ENCODE measurements at places on chromosomes 12 and 14.

DNA sequence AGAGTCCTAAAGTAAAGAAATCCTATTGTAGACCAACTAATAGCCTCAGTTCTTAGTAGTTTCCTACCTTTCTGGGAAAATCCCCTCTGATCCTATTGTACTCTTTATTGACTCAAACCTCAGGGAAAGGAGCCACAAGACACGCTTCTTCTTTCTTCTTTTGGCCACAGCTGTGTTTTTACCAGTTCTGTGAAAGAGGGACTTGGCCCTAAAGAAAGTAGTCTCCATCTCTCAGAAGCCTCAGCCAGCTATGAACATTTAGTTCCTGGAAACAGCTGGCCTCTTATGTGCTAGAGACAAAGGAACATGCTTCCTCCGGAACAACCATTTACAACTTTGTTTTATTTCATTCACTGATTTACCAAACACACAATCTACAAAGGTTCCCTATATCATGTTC is 66.1 kb upstream of the ARID2 start:
- no peak for DNase-seq

- DNase-seq: no peak
These were observed 76.6 kb downstream of the SYNE3 start for GRCh38 chr14:95439881-95440280.

- no peak for DNase-seq
These were observed 98.1 kb downstream of the GAS2L3 start for GRCh38 chr12:100671396-100672074.

- no peak for DNase-seq
These were observed 120.4 kb downstream of the TBX5 start for GRCh38 chr12:114285554-114285953.

DNA sequence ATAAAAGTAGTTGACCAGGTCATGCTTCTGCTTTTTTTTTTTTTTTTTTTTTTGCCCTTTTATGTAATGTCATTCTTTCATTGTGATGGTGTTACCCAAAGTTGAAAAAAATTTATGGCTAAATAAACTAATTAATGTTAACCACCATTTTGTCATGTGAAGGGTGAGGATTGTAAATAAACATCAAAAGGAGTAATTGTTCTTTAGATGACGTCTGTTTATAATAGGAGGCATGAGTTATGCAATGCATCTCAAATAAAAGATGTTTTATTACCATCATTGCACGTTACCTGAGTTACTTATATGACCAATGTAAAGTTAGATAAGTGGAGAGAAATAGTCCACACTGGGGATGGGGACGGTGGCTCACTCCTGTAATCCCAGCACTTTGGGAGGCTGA is 349.9 kb upstream of the PDE3A start:
- no peak for DNase-seq

DNA sequence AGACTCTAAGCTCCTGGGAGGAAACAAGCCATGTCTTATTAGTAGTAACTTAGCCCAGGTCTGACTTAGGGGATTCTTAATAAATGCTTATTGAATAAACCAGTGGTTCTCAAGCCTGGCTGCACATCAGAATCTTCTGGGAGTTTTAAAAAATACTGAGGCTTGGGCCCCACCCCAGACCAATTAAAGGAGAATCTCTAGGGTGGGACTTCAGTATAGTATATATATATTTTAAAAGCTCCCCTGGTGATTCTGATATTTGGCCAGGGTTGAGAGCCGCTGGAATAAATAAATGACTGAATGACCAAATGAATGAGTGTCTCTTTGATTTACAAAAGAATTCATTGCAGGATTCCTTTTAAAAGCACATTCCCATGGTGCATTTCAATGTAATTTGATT is 151.5 kb upstream of the GSC start:
- no peak for DNase-seq

DNA sequence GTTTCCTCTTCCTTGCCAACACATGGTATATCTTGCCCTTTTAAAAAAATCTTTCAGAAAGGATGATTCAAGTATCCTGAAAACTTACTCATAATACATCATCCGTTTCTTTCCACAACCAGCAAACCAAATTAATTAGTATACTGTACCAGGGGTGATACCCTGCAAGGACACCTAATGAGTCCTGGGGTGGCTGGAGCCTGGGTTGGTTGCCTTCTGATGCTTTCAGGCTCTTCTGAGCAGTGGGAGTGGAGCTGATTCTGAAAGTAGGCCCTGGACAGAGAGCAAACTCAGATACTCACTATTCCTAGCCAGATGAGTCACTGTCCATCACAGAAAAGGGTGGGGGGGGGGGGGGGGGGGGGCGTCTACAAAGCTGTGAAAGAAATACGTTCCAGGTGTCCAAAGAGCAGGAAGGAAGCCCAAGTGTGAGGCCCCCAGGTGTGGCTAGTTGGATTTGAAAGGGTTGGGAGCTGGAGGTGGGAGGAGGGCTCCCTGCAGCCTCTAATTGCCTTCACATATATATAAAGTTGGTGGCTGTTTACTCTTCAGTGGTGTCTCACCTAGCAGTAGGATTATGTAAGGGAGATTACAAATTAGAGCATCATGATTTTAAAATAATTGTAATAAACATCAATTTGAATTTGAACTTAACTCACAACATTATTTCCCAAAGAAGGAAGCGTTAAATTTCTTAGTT is 36.5 kb downstream of the FBXO33 start:
- no peak for DNase-seq

GRCh38 chr12:56007564-56008559 is 10.8 kb downstream of the SUOX start:
- DNase-seq: no peak

GRCh38 chr12:92149563-92149962 is 3.9 kb upstream of the BTG1 start:
- DNase-seq: no peak

DNA sequence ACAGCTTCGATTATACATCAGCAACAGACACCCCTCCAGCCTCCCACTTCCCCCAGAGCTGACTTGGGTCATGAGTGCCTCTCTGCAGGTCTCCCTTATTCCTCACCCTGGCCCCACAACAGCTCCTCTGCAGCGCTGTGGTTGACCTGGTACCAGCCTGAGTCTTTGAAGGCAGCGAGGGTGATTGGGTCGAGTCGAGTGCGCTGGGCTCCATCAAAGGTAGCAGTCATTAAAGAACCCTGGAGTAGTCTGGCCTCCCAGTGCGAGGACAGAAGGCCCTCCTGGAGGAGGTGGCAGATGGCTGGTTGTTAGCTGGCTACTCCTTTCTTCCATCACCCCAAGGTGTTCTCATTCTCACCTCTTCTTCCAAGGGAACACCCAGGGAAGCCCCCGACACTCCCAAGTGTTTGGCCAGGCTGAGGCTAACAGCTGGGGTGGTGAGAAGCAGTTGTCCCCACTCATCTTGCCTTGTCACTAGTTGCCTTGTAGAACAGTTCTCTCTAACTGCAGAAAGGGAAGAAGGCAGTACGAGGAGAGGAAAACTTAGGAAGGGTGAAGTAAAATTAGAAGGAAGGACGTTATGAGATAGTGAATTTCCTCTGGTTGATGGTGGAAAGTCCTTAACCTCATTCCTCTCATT is 2.7 kb downstream of the CIROP start:
- DNase-seq: no peak

DNA sequence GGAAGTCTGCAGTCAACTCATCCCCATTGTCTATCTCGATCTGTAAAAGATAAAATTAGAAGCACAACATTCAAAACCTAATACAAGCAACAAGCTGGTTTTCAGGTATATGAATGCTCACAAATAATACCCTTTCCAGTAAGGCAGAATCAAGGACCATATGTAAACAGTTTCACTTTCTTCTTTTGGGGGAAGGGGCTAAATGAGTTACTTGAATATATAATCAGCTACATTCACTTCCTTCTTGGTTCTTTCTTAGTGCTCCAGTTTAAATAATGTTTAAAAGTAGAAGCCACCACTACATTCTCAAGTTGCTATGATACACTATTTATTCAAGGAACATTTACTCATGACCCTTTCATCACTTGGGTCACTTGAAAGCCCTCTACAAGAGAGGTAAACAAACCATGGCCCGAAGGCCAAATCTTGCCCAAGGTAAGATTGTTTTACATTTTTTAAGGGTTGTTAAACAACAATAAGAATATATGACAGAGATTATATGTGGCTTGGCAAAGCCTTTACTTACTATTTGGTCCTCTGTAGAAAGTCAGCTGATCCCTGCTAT is 10.3 kb downstream of the TWF1 start:
- no peak for DNase-seq

All from astrocyte of the cerebellum (primary cell).